ENCODE measurements at places on chromosomes 11 and 22. TPM values are rescaled to one million over a fixed set of nuclear protein-coding genes. Genes with fewer than 3 reads are reported as not detected.

The RPS6KB2 gene
- 62.2 TPM for total RNA-seq

The TMEM138 gene
- total RNA-seq, result 48.4 TPM

The MTMR3 gene
- total RNA-seq, result 54.4 TPM

The KRTAP5-11 gene
- not detected for total RNA-seq

The SCUBE2 gene
- total RNA-seq, result 1.7 TPM

The C22orf42 gene
- total RNA-seq, result not detected

The PLA2G3 gene
- total RNA-seq, result 0.20 TPM

The A4GALT gene
- 0.82 TPM for total RNA-seq

Measured in mesothelial cell of epicardium (in vitro differentiated cells).